ELF-1 (cell line): ENCODE measurements at places on chromosomes 6 and 20.

DNA sequence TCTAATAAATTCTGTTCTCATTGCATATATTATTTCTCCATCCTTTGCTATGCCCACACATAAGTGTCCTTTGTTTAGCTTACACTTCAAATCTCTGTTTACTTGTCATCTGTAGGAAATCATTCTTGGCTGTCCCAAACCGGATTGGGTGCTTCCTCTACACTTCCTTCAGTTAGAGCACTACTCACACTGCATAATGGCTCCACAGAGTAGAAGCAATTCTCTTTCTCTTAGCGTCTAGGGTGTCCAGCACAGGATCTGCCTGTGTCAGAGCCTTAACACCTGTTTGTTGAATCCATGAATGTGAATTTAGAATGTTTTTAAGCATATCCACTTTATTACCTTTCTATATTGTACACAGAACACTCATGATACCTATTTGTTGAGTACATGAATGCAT lies 87.0 kb upstream of the BMP2 start:
- DNase-seq, result no peak

DNA sequence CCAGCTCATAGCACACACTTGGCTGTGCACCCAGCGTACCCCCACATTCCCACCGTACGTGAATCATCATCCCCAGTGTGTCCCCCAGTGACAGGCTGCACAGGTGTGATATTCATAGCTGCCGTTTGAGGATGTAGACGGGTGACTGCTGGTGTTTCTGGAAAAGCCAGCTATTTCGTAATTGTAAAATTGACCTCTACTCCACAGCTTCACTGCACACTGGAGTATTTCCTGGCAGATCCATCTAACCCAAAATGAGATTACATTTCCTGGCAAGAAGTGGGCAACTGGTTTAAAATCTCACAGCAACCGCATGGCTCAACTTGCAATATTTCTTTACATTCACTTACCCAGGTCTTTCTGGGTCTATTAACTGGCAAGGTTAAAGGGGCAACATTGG lies 30.3 kb downstream of the CD83 start:
- no peak for DNase-seq

GRCh38 chr20:3729811-3730540 lies 2.5 kb upstream of the HSPA12B start:
- DNase-seq, result no peak

DNA sequence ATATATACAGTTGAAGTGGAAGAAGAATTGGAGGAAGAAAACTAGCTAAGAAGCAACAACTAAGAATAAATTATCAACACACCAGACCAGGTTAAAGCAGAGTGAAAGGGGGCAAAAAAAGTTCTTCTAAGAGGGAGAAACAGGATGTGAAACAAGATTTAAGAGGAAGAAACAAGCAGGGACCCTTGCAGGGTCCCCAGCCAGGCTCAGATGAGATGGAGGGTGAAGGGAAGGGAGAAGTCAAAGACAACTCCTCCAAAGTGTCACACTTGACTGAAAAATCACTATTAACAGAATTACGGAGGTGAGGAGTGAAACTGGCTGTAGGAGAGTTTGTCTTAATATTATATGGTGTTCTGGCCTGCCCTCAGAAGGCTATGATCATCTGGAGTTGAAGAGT lies 65.4 kb downstream of the MTFR2 start:
- DNase-seq, result no peak

GRCh38 chr6:143621876-143622605 lies 55.7 kb upstream of the PHACTR2 start:
- DNase-seq, result no peak

- no peak for DNase-seq
These were observed 14.3 kb upstream of the FOXP4 start for GRCh38 chr6:41531591-41532582.
